ENCODE measurements at places on chromosomes 6 and 20. TPM values are rescaled to one million over a fixed set of nuclear protein-coding genes. Genes with fewer than 3 reads are reported as not detected.

The FAM209B gene
- 0.52 TPM for total RNA-seq

The ARFRP1 gene
- 13.5 TPM for total RNA-seq

The RAET1E gene
- not detected for total RNA-seq

The C20orf204 gene
- total RNA-seq: 2.9 TPM

The KCNK16 gene
- not detected for total RNA-seq

The SMPD2 gene
- 22.5 TPM for total RNA-seq

The REM1 gene
- total RNA-seq: 0.10 TPM

The LPIN3 gene
- total RNA-seq: 0.10 TPM

The UQCC2 gene
- 2.4 TPM for total RNA-seq

The NINL gene
- total RNA-seq: 0.73 TPM

The AKAP7 gene
- total RNA-seq: 21.0 TPM

The CABLES2 gene
- 1.9 TPM for total RNA-seq

The AGER gene
- total RNA-seq: 1.5 TPM

The AVP gene
- total RNA-seq: not detected

The MCHR2 gene
- total RNA-seq: not detected

The GTSF1L gene
- not detected for total RNA-seq

The SLPI gene
- total RNA-seq: 0.63 TPM

The HMGN4 gene
- 40.4 TPM for total RNA-seq

The MEP1A gene
- total RNA-seq: not detected

The MYB gene
- total RNA-seq: 4.8 TPM

The DPPA5 gene
- not detected for total RNA-seq

The SCAF8 gene
- total RNA-seq: 83.4 TPM

The LHFPL5 gene
- not detected for total RNA-seq

The SIRPD gene
- total RNA-seq: 0.42 TPM

The ZNF311 gene
- 0.10 TPM for total RNA-seq

The SNAP91 gene
- not detected for total RNA-seq

The RUNX2 gene
- 10.4 TPM for total RNA-seq

The RBBP8NL gene
- total RNA-seq: not detected

The ADGRF4 gene
- total RNA-seq: not detected

The SPATS1 gene
- not detected for total RNA-seq

The KIAA0408 gene
- total RNA-seq: 1.0 TPM

The MOCS1 gene
- 0.63 TPM for total RNA-seq

The OLIG3 gene
- total RNA-seq: not detected

The LIN28B gene
- total RNA-seq: not detected

The SLC13A3 gene
- total RNA-seq: 0.10 TPM

The FAM83D gene
- total RNA-seq: 2.1 TPM

The CRIP3 gene
- 0.84 TPM for total RNA-seq

The SRPK1 gene
- 70.7 TPM for total RNA-seq

The CFB gene
- total RNA-seq: 3.1 TPM

The CSNK2B gene
- 124 TPM for total RNA-seq

The FGD2 gene
- total RNA-seq: 41.7 TPM

The STMND1 gene
- total RNA-seq: not detected
